ENCODE measurements at places on chromosomes 4 and X.

GRCh38 chr4:107640197-107640596 is 79.8 kb downstream of the PAPSS1 start:
- DNase-seq = no peak

DNA sequence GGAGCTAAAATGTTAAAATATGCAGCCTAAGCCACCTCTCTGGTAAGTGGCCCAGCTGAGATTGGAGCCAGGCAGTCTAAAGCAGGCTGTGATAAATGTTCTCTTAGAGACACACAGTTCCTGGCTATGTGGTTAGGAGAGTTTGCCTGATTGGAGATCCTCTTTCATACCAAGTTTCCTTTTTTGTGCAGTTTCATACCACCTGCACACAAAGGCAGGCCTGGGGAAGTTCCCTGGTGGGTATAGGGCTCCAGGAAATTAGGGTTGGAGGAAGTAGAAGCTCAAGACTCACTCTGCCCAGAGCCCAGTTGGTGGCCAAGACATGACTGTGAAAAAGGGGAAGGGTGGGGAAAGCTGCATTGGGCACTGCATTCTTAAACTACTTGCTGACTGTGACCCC is 16.9 kb downstream of the CYBB start:
- no peak for DNase-seq

DNA sequence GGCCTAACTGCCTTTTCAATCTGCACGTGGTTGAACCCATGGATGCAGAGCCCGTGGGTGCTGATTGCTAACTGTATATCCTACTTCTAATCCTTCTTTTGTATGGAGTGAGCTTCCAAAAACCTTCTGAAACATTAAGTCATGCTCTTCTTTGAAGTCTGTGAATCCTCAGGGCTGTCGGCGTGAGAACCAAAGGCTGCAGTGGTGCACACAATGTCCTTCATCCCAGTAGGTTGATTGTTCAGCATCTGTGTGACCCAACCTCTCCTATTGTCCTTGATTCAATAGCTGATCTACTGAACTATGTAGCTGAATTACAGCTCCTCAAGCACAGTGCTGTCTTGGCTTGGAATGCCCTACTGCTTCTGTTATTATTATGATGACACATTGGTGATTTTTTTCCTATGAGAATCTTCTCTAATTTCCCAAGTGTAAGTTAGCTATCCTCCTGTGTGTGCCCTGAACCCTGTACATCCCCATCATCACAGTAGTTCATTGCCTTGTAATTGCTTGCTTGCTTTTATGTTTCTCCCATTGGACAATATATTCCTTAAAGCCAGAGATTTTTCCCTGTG is 294.6 kb downstream of the TRIML1 start:
- no peak for DNase-seq

GRCh38 chr4:45596379-45597101 is 527.3 kb downstream of the GABRG1 start:
- DNase-seq = no peak

DNA sequence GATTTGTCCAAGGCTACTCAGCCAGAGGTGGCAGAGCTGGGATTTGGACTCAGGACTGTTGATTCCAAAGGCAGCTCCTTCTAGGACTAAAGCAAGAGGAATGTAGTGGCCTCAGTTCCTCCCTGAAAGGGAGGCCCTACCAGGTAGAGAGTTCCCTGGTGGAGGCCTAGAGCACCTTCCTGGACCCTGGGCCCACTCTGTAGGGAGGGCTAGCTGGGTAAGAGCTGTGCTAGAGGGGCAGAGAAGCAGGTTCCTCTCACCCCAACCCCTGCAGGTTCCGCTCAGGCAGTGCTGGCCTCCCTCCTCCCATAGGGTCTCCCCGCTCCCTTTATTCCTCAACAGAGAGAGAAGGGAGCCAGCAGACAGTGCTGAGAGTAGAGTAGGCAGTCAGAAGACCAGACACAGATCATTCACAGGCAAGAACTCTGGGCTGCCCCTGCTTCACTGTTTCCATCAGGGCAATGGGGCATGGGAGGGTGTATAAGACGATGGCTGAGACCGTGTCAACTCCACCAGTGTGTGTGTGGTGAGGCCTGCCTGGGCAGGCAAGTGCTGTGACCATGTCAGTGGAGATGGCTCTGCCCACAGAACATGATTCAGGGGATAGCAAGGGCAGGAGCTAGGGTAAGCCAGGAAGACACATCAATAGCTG is 12.4 kb upstream of the PJA1 start:
- no peak for DNase-seq

DNA sequence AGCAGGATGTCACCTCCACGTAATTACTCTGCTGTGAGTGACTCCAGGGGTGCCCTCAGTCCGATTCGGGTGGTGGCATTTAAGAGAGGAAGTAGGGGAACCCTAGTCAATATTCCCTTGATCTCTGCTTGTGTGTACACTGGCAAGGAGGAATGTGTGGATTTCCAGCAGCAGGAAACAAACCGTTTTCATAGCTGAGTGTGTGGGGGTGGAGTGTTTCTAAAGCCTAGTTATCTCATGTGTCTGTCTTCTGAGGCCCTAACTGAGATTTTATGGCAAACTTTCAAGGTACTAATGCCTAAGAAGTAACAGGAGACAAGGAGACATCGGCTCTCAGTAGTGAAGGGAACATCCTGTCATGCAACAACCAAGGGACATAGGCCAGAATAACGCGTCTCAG is 6.6 kb upstream of the CLDN24 start:
- DNase-seq = no peak

- DNase-seq = no peak
Measured at GRCh38 chr4:151931563-151931962, 170.8 kb upstream of the GATB start.

DNA sequence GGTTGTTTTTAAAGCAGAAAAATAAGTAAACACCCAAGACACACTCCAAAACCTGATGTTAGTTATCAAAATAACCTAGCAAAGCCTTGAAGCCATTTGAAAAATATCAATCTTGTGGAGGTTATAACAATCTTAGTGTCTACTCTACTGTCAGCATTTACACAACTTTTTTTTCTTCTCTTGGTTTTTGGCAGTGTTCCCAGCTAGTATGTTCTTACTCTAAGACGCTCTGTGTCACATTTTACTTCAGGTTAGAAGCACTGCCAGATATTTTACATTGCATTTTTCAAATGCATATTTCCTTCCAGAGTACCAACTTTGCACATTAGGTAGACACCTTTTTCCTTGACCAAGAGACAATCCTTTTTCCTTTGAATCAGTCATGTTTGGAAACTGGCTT is 114.0 kb upstream of the INPP4B start:
- no peak for DNase-seq

DNA sequence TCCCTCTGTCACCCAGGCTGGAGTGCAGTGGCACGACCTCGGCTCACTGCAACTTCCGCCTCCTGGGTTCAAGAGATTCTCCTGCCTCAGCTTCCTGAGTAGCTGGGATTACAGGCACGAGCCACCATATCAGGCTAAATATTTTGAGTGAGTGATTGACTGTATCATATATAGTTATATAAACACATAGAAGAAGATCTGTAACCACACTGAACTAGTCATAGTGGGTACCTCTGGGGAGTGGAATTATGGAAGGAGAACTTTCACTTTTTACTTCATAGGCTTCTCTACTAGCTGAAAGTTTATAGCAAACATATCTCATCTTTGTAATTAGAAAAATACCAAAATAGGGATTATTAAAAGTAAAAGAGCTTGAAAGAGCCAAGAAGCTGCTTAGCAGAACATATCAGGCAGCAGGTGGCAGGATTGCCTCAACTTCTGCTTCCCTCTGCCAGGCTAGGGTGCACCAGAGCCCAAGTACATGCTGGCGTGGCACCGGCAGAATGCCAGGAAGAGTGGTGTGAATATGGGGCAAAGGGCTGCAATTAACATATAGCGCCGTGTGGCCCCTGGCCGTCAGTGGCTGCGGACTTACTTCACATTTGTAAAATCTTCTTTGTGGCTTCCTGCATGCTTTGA is 39.5 kb upstream of the CD40LG start:
- no peak for DNase-seq

DNA sequence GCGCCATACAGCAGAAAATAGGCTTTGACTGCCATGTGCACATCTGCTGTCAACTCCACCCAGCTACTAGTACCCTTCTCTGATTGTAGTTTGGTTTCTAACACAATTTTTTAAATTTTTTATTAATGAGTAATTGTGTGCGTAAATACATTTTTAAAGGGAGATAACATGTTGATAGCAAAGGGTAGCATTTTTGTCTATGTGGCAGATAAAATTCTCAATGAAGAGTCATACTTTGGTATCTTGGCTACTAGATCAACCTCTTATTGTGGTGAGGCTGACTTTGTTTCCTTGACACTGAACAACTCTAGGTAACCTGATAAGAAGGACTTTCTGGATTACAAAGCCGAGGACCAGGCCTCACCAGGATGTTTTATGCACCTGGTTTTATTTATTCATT is 9.5 kb downstream of the ADH4 start:
- DNase-seq = no peak

DNA sequence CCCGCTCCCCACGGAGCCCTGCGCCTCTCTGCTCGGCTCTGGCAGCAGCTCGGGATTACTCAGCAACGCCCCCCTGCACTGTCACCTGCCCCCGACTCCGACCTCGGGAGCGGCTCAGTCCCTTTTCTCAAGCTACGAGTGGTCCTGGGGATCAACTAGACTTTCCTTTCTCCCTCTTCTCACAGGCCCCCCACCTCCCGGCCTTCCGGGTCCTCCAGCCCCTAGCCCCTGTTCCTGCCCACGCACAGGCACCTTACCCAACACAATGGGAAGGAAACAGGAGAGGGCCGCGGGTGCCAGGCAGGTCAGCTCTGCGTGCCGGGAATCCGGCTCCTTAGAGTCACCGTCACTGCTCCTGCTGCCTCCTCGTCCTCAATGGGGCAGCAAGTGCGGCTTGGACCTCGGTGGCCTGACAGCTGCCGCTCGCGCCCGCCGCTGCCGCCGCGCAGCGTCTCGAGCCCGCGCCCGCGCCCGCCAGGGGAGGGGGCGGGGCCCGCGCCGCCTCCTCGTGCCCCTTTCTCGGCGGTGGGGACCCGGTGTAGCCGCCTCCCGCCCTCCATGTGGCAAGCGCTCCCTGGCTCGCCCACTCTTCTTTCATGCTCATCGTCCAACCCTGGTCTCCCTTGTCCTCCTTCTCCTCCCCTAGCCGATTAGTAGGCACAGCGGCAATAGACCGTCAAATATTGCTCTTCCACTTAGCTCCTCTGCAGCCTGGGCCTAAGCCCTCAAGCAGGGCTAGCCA is at the start of gene RAB9B:
Gene RAB9B (minus strand): TSS at position 455 of the 742 bp plus-strand sequence. CDS start 6,473 bp downstream, outside the sequence.
- no peak for DNase-seq

- no peak for DNase-seq
Measured at GRCh38 chr4:23855912-23856605, 33.8 kb downstream of the PPARGC1A start.

GRCh38 chr4:145937971-145938611 is 532 bp downstream of the ZNF827 start:
- DNase-seq = no peak

GRCh38 chr4:176729489-176729888 is 63.2 kb downstream of the VEGFC start:
- DNase-seq = no peak

DNA sequence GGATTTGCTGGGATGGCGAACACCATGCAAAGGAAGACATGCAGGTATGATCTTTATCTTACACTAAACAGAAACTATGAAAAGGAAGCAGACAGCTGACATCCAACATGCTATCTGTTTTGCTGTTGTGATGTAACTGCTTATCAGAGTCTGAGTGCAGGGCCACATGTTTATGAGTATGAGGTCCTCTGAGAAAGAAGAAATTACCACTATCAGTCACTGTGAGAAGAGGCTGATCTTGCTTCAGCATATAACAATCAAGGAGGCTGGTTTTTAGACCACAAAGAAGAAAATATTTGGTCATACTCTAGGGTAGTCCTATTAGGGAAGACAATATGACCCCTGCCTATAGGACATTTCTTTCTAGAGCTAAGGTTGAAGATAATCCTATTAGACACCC is 18.5 kb downstream of the CLGN start:
- DNase-seq = no peak

- DNase-seq = no peak
Measured at GRCh38 chrX:119984652-119985051, 41.1 kb upstream of the NKAP start.

GRCh38 chr4:165718660-165719059 is 154.4 kb upstream of the TLL1 start:
- DNase-seq = no peak

DNA sequence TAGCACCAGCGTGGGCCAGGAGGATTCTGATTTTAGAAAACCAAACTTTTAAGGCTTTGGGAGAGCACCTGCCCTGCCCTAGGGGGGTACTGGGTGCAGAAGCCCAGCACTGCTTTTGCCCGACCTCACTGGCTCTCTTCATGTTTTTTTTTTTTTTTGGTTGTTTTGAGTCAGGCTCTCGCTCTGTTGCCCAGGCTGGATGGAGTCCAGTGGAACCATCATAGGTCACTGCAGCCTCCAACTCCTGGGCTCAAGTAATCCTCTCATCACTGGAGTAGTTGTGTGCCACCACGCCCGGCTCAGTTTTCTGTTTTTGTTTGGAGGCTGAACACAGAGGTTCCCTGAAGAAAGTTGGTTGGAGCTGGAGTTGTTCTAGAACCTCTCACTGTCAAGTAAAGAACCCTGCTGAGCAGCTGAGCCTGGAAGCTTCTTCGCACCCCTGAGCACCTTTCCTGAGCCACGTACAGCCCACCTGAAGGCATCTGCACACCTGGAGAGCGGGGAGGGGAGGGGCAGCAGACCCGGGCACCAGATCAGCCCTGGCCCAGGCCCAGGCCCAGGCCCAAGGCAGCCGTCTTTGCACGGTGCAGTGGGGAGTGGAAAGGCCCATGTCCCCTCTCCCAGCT is 49.5 kb downstream of the SHROOM2 start:
- no peak for DNase-seq

- peak; percentile 49 for DNase-seq
Measured at GRCh38 chr4:6986072-6986780, 56.9 kb upstream of the TADA2B start.

DNA sequence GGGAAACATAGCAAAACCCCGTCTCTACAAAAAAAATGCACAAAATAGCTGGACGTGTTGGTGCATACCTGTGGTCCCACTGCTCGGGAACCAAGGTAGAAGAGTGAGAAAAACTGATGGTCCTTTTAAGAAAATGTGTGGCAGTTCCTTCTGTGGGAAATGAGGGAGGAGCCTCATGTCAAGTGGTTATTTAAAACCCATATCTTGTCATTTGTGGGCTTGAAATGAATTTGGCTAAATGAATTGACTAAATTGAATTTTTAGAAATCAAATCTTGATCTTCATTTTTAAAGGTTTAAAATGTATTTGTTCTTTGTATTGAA is 16.2 kb upstream of the LAMP2 start:
- DNase-seq = no peak

GRCh38 chr4:139921429-139922184 is 232.4 kb downstream of the MAML3 start:
- no peak for DNase-seq

DNA sequence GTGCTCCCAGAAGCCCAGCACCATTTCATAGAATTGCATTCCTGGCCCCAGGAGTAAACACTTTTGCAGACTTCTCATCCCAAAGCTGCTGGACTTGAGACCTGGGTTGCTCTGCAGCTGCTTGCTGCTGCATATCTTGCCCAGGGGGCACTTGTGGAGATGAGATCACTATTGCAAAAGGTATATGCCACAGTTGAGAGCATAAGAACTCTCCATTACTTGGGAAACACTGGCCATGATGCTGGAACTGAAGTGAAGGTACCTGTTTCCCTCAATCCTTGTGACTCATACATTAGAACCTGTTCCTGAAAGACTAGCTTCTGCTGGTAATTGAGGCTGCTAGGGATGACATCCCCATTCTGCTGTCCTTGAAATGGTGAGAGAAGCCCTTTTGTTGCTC is 43.1 kb upstream of the WDR1 start:
- no peak for DNase-seq

Measured in GM04503 (cell line).